ENCODE measurements at places on chromosomes 13 and 19.

DNA sequence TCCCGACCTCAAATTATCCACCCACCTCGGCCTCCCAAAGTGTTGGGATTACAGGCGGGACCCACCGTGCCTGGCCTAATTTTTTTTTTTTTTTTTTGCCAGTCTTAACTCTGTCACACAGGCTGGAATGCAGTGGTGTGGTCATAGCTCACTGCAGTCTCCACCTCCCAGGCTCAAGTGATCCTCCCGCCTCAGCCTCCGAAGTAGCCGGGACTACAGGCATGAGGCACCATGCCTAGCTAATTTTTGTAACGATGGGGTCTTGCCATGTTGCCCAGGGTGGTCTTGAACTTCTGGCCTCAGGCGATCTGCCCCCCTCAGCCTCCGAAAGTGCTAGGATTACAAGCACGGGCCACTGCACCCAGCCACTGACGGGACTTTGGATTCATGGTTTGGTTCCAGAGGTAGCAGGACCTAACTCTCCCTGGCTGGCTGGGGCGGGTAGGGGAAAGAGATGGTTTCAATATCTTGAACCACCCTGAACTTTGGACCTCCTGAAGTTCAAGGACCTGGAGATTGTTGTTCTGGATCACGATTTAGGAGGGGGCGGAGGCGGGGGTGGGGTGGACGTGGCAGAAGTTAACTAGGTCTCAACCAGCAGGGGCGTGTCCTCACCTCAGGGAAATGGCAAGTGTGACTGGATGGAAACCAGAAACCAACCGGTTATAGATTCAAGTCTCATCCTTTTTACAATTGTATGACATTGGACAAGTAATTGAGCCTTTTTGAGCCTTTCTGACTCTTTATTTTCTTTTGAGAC, 40.8 kb downstream of the IER2 start:
- no peak for DNase-seq

GRCh38 chr13:113394339-113394640, 30.4 kb upstream of the GRTP1 start:
- DNase-seq: no peak

DNA sequence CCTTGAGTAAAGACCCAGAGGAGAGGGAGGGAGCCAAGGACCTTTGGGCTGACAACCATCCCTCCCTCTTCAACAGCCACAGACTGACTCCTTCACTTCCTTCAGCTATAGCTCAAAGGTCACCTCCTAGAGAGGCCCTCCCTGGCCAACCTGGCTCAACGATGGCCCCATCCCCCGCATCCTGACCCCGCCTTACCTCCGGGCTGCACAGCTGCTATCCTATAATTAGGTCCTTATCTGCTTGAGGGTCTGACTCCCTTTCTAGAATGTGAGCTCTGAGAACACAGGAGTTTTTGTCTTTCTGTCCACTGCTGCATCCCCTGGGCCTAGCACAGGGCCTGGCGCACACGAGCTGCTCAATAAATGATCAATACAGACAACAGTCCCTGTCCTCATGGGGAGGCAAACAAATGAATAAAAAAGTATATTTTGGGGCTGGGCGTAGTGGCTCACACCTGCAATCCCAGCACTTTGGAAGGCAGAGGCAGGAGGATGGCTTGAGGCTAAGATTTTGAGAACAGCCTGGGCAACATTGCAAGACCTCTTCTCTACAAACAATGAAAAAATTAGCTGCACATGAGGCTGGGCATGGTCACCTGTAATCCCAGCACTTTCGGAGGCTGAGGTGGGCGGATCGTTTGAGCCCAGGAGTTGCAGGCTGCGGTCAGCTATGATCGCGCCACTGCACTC, 6.6 kb upstream of the LGALS4 start:
- DNase-seq: no peak

- peak; percentile 87 for DNase-seq
These were observed at the start of gene ATG4D for GRCh38 chr19:10543420-10544241. Gene ATG4D, plus strand, starts transcription at chr19:10543904. Its CDS starts 187 bp downstream, at chr19:10544091.

DNA sequence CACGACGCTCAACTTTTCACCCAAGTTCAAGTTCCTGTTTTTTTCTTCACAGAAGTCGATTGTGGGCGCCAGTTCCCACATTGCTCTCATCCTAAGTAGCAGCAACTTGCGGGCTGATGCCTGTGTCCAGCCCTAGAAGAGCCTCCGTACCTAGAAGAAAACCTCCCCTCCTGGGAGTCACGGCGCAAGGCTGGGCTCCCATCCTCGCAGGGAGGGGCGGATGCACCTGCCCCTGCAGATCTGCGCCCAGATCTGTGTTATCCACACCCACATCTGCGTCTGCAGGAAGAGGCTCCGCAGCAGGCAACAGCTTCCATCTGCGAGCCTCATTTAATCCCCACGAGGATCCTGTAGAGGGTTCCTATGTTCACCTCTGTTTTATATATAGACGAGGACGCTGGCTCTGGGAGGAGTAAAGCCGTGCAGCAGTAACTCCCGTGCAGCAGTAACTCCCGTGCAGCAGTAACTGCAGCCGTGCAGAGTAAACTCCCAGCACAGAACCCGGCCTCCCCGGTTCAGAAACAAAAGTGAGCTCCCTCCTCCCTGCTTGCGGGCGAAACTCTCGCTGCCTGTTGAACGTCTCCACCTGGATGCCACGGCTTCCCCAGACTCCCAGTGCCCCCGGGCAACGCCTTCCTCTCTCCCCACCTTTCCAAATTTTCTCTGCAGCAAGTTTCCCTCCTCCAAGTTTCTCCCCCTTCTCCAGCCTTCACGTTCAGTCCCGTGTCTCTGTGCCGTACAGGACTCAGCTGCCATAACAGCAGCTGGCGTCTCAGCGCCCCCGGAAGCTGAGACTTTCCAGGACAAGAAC, 23.5 kb upstream of the LAIR1 start:
- no peak for DNase-seq

- no peak for DNase-seq
These were observed 73.2 kb upstream of the MBNL2 start for GRCh38 chr13:97148894-97149293.

DNA sequence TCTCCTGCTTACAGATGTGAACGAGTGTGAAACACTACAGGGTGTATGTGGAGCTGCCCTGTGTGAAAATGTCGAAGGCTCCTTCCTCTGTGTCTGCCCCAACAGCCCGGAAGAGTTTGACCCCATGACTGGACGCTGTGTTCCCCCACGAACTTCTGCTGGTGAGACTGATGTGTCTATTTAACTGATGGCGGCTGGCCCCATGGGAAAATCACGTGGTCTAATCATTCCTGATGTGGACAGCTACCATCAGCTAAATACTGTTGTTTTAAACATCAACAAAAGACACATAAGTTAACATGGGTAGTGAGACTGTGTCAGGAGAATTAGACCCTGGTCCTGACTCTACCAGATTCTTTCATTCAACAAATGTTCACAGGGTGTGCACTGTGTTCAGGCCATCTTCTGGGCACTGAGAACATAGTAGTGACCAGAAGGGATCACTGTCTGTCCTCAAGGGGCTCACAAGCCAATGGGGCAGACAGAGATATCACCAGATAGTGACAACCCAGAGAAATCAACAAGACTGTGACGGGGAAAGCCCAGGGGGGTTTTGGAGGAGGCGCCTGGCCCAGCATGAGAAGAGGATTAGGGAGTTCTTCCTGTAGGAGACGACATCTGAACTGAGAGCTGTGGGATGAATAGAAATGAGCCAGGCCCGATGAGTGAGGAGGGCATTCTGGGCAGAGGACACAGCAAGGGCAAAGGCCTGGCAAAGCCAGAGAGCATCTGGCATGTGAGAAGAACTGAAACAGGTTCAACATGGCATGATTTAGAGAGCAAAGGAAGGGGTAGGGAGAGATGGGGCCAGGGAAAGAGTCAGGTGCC, 18.4 kb downstream of the LTBP4 start:
- no peak for DNase-seq

- no peak for DNase-seq
These were observed 51.7 kb upstream of the KLF2 start for GRCh38 chr19:16272945-16273344.

DNA sequence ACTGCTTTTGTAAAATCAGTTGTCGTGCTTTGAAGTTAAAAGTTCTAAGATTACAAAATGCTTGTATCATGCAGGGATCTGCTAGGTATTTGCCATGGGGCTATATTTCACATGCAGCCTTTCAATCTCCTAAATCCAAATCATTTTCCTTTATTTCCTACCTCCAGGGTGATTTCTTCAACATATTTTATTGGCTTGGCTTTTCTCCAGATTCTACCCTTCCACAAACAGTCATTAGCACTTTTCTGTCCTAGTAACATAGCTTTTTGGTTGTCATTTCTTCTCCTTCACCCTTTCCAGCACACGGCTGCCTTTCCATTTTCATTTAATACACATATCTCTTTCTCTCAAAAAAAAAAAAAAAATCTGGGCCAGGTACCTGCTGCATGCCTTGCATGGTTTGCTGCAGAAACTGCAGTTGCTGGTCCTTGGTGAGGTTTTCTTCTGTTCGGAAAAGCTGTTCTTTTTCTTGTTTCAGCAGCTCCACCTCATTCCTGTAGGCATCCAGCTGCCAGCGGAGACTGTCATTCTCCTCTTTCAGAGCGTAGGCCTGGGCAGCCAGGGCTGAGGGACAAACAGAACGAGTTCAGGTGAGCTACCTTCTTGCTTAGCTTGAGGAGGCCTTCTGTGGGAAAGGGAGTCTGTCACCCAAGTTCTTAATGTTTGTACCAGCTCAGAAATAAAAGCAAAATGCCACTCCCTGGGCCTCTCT, 274.7 kb downstream of the DNAJC15 start:
- DNase-seq: no peak

- DNase-seq: peak; percentile 60
These were observed 4.1 kb downstream of the IER2 start for GRCh38 chr19:13154241-13154778.

- no peak for DNase-seq
These were observed 1.9 kb upstream of the ZNF628 start for GRCh38 chr19:55474269-55475265.

DNA sequence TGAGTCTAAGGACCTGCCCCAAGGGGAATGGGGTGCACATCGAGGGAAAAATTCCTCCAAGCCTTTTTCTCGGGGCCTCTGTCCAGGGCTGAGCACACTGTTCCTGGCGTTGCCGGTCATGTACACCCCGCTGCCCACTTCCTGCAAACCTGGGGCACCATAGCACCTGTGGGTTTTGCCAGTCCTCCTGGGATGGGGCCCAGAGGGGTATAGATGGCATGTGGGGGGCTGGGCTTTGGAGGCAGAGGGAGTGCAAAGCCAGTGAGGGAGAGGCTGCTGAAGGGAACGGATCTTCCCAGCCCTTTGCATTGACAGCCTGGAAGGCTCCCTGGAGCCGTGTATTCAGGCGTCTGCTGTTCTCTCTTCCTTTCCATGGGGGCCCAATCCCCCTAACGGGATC, 187.3 kb downstream of the ZNF536 start:
- no peak for DNase-seq

GRCh38 chr13:91308299-91308698, 39.2 kb upstream of the MIR17HG start:
- DNase-seq: no peak
